ENCODE measurements at places on chromosomes 3 and 15.

DNA sequence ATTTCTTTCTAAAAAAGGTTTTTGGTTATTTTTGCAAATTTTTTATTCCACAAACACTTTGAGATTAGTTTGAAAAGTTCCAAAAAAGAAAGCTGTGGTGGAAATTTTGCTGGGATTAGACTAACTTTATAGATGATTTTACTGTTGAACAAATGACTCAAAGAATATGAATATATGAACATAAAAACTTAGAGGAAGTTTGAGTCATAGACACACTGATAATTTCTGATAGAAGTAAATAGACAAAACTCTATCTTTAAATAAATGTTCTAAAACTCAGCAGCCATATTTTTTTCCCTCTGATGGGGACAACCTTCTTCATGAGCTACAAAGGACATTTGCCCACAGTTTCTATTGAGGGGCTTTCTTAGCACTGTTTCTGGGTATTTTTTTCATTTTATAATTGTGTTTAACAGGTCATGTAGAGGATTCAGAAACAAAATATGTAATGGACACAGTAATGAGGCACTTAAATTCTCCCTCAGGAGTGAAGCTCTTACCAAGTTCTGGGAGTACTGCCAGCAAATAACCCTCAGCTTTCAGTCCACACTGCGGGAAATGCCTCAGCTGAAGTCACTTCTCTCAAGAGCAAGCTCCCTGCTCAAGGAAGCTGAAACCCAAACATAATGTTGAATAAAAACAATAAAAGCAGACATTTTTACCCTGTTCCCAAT lies 157.6 kb downstream of the NFKBIZ start:
- peak; percentile 17 for DNase-seq

DNA sequence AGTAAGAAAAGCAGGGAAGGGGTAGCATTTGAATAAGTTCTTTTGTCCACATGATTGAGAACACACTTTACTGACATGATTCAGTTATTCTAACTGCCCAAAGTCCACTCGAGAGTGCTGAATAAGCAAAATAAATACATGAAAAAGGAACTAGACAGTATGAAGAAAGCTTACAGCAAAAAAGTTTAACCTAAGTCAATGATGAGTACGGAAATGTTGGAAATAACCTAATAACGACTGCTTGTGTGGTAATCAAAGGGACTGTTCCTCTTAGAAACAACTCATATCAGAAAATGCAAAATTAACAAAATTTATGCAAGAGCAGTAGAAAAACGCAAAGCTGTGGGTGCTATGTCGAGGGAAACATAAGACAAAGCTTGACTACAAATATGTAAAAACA lies 36.6 kb downstream of the DMXL2 start:
- no peak for DNase-seq

DNA sequence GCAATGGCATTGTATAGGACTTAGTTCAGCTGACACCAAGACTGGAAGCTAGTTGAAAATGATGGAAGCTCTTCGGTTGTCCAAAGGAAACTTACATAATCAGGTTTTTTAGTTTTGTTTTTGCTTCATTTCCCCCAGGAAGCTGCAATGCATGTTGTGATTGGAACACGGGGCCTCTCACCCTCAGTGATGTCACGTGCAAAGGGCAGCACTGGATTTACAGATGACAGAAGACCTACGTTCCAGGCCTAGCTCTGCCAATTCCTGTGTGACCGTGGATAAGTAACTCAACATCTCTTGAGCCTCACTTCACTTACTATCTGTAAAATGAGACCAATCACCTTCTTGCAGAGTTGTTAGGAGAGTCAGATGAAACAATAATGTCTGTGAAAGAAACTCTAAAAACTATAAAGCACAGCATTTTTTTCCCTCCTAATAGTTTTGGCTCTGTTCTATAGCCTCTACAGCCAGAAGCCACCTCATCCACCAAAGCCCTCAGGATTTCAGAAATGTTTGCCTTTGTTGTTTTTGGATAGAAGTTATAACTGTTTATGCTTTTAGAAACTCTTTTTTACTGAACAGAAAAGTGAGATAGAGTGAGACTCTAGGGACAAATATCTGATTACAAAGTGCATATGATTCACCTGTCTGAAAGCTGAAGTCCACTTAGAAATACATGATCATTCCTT lies 4.6 kb downstream of the RBSN start:
- DNase-seq: no peak

- DNase-seq: no peak
Observed at GRCh38 chr3:194579091-194579606, 54.1 kb downstream of the TMEM44 start.

- DNase-seq: peak; percentile 46
Observed at GRCh38 chr15:45704329-45705249, 69.8 kb downstream of the SQOR start.

DNA sequence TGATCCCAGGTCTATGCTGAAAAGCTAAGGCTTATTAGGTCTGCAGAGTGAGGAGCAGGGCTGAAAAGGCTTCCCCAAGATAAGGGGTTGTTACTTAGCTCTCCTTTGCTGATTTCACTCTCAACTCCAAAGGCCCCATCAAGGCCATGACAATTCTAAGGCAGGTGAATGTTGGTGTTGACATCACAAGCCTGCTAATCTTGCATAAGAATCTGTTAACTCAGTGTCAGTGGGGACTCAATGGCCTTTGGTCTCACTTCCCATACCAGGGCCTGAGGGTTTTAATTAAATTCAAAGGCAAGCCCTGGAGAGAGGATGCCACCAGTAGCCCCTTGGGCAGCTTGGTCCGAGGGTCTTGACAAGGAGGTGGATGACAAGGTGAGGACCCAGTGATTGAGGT lies 9.4 kb upstream of the ALAS1 start:
- DNase-seq: no peak

DNA sequence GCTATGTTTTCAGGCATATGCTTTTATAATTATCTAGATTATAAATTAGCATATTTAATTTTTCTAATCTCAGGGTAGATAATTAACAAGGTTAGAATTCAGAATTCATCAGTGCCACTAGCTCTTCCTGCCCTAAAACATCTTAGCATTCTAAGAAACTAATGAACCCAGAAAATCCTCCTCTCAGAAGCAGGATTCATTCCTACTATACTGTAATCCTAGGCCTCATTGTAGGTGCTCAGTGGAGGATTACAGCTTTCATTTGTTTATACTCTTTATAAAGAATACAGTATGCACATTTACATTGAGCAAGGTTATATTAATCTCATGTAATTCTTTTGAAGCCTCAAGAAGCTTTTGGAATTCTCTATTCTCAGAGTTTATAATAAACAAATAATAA lies 20.9 kb downstream of the ACAD11 start:
- DNase-seq: no peak

DNA sequence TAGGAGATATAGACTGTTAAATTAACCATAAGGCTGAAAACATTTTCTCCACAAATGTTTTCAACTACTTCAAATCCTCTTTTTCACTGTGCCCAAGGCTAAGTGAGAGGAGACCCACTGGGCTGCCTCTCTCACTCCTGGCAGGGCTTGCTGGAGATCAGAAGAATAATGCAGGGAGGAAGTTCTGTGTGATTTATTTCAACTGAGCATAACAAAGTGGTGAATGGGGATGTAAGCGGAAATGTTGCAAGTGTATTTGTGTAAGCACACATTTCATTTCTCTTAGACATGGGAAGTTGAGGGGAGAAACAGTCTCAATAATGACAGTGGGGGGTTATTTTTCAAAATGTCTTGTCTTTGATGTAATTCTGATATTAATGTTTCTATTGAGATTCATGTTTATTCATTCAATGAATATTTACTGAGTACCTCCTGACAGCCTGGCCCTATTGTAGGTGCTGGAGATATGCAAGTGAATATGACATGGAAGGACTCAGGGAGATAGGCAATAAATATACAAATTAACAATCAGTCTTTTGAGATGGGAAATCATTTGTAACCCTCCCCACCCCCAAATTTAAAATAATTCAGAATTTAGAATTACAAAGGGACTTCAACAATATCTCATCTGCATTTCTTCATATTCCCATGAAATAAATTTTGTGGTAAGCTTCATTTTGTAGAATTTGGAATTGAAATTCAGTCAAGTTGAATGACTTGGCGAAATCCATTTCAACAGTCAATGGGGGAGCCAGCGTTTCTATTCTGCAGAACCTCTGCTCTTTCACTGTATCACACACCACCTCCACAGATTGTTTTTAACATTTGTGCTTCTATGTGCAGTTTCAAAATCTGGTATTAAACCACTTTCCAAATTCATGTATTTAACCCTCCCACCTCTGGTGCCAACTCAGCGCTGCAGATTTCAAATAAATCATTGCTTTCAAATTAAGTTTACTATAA lies 247.2 kb downstream of the SLC9A9 start:
- peak; percentile 5 for DNase-seq

DNA sequence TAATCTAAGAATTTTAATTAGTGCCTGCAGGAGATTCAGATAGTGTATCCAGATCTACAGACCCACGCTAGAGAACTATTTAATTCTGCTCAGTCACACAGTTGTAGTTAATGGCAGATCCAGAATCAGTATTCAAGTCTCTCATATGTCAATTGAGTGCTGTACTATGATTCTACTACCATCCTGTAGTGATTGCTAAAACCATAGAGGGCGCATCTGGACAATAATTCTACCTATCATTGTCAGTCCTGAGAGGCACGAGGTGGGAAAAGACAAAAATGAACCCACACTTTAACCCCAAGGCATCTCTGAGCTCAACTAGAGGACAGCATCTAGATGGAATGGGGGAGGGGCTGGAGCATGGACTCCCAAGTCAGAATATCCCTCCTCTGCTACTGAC lies 22.7 kb downstream of the DHX36 start:
- no peak for DNase-seq

- no peak for DNase-seq
Observed at GRCh38 chr15:27359586-27359985, 388.6 kb downstream of the GABRG3 start.

GRCh38 chr15:22947101-22948000 lies 32.8 kb downstream of the CYFIP1 start:
- no peak for DNase-seq

DNA sequence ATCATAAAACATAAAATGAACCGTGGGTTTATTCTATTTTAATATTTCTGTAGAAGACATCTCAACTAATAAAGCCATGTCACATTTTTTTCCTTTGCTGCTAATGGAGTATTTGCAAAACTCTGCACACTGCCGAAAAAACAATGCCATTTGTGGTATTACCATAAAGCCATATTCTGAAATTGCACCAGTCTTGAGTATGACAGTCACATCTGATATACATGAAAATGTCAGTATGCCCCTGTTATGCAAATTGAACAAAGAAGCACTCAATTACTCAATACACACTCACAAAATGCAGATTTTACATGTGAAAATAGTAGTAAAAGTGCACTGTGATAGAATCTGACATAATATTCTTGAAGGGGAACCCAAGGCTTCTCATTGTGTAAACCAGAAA lies 55.2 kb upstream of the CPB1 start:
- DNase-seq: no peak

GRCh38 chr3:122642935-122643334 lies 37.7 kb upstream of the PARP14 start:
- no peak for DNase-seq

DNA sequence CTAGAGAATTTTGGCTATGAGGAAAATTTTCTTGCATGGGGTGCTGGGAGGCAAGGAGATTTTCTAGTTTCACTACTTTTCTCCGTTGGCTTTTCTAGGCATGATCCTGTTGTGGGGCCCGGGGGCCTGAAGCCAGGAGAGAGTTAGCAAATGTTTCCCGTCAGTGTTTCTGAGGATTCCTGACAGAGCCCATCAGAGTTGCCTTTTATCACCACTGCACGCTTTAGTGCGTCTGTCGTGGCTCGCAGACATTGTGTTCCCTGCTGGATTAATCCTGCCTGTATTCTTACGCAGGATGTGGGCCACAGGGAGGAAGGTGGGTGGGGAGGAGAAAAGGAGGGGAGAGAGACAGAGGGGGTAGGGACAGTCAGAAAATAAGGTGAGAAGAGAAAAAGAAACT lies 18.1 kb upstream of the BOC start:
- DNase-seq: no peak

DNA sequence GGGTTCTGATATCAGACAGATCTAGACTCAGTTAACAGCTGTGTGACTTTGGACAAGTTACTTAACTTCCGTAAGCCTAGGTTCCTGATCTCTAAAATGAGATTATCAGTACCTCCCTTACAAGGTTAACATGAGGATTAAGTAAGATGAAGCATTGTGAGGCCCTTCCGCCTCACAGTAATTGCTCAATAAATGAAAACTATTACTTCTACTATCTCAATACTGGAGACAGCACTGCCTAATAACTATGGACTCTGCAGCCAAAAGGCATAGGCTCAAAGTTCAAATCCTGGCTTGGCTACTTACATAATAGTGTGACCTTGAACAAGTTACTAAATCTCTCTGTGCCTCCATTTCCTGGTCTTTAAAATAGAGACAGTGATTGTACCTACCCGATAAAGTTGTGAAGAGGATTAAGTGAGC lies 82.0 kb upstream of the ATP11B start:
- no peak for DNase-seq

- no peak for DNase-seq
Observed at GRCh38 chr3:106022913-106023312, 154.1 kb upstream of the CBLB start.

DNA sequence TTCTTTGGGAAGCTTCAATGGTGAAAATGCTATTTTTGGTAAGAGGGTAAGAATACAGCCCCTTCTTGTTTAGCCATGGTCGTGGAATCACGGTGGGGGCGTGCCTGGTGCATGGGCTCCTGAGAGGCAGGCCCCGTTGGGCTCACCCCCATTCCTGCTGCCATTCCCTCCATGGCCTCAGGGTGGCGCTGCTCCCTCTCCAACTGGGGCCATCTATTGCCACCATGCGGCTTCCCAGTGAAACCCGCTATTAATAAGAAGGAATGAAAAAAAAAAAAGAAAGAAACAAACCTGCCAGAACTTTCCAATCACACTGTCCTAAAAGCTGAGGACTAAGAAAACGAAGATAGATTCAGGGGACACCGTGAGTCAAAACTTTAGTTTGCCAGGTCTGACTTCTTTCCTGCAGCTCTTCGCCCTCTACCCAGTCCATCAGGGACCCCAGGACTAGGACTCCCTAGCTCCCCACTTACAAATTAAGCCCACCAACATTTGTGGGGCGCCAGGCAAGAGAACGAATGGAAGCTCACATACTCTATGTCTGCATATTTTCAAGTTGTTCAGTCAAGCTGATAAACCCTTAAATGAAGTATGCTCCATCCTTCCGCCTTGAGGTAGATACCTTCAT lies 30.6 kb upstream of the ABHD2 start:
- peak; percentile 55 for DNase-seq

- no peak for DNase-seq
Observed at GRCh38 chr3:124384527-124384926, 345.7 kb upstream of the UMPS start.

- DNase-seq: no peak
Observed at GRCh38 chr3:126682009-126682408, 22.0 kb upstream of the CHCHD6 start.

DNA sequence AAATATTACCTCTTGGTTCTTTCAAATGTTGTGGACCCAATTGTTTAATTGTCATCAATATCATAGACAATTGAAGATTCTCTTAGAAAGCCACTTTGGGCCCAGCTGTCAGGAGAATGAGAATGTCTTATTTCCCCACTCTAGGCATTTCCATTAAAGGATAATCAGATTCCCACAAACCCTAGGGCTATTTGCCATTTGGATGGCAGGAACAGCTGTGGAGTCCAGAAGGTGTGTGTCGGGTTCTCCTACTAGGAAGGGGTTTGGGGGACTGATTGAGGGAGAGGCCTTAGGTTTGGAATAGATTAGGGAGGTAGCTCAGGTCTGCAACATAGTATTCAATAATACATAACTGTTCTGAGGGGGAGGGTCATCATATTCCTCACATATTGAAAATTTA lies 35.2 kb upstream of the PLSCR5 start:
- peak; percentile 42 for DNase-seq

- no peak for DNase-seq
Observed at GRCh38 chr15:64144565-64145281, 6.8 kb upstream of the SNX22 start.

All from NCI-H69 (cell line).